Fibroblast of villous mesenchyme (primary cell): ENCODE measurements at places on chromosomes 3 and 15. TPM values are rescaled to one million over a fixed set of nuclear protein-coding genes. Genes with fewer than 3 reads are reported as not detected.

Gene PBRM1
- total RNA-seq: 74.3 and 87.6 TPM in 2 replicates

Gene ADAMTS17
- under 0.01 and 0.32 TPM in 2 replicates for total RNA-seq

Gene SLC24A5
- not detected in 2 replicates for total RNA-seq

Gene GP9
- total RNA-seq: not detected in 2 replicates

Gene SLC2A2
- total RNA-seq: under 0.01 TPM in 1 of 2 replicates, not detected in the other

Gene CFAP20DC
- 1.3 and 1.7 TPM in 2 replicates for total RNA-seq

Gene C2CD4A
- total RNA-seq: not detected in 2 replicates

Gene ZNF80
- total RNA-seq: under 0.01 TPM in 1 of 2 replicates, not detected in the other

Gene INSYN1
- total RNA-seq: under 0.01 and 0.64 TPM in 2 replicates

Gene BOC
- 10.6 and 14.2 TPM in 2 replicates for total RNA-seq

Gene IQSEC1
- 19.9 and 25.8 TPM in 2 replicates for total RNA-seq

Gene TMEM207
- total RNA-seq: not detected in 2 replicates

Gene STRA6
- 52.7 and 64.4 TPM in 2 replicates for total RNA-seq

Gene SPINK8
- not detected in 2 replicates for total RNA-seq

Gene DUSP7
- total RNA-seq: 20.9 and 21.2 TPM in 2 replicates

Gene PRKAR2A
- total RNA-seq: 47.0 and 47.9 TPM in 2 replicates

Gene TMEM158
- total RNA-seq: 22.9 and 46.7 TPM in 2 replicates

Gene KIF9
- total RNA-seq: 1.6 and 2.2 TPM in 2 replicates

Gene GRAMD1C
- 2.2 and 2.3 TPM in 2 replicates for total RNA-seq

Gene C2CD4B
- total RNA-seq: not detected in 2 replicates

Gene NANOGP8
- total RNA-seq: 0.32 TPM in 1 of 2 replicates, not detected in the other

Gene ITGA11
- 87.7 and 159 TPM in 2 replicates for total RNA-seq

Gene CHRM5
- under 0.01 TPM in 2 replicates for total RNA-seq
